Occipital lobe (tissue), 3 donors: ENCODE measurements at places on chromosomes 7 and 10. TPM values are rescaled to one million over a fixed set of nuclear protein-coding genes. Genes with fewer than 3 reads are reported as not detected.

- DNase-seq = no peak
These were observed 395.9 kb downstream of the SORCS3 start for GRCh38 chr10:105037022-105037421.

DNA sequence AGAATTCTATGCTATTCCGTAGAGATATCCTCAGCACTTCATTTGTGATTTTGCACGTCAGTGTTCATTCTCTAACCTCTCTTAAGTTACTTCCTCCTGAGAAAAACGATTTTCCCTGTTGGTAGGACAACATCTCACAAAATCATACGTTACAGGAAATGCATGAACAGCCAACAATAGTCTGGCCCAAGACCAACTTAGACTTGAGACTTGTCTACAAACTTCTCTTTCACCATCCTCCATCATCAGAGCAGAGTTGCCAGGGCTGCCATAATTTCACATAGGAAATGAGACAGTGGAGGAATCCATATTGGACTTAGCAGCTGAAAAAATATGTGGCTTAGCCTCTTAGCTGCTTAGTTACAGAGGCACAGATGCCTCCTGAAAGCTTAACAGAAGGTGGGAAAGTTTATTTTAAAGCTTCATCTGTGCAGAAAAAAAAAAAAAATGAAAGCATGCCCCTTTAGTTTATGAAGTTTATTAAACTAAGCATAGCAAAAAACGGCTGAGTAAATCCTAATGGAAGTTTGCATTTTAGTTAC lies 222.5 kb upstream of the CACNA2D1 start:
- no peak for DNase-seq

GRCh38 chr10:121428867-121429266 lies 169.4 kb downstream of the FGFR2 start:
- no peak for DNase-seq

- DNase-seq = no peak
These were observed 100.7 kb downstream of the OSBPL3 start for GRCh38 chr7:24879291-24879690.

DNA sequence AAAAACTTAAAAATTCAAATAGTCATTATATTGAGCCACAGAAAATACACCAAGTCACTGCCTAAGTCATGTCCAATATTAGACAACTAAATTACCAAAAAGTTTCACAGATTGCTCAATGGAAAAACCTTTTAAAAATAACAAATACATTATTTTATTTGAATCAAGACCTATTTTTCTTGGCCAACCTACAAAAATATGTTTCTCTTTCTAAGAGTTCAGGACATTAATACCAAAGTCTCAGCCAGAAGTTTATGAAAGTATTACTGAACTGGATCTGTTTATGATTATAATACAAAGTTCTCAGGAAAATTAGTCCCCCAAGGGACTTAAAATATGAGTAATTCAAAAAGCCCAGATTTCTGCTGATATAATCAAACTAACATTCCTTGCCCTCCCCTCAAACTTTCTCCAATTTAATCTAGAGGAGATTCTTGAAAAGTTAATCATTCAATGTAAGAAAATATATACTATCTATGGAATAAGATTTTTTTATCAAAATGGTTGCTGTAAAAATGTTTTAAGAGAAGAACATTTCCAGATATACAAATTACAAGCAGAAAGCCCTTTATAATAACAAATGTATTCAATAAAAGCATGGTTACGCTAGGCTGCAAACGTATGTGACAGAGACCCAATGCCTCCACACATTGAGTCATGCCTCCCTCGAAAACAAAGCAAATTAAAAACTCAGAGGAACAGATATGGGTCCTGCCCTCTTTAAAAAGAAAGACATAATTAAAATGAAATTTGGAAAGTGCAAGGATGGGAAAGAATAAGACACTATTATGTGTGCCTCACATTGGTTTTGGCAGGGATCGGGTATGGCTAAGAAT lies 381.6 kb downstream of the PARD3 start:
- DNase-seq = no peak

GRCh38 chr7:117008886-117009531 lies 55.7 kb downstream of the ST7 start:
- DNase-seq = no peak

- DNase-seq = no peak
These were observed 161.6 kb downstream of the ITGA8 start for GRCh38 chr10:15558136-15558535.

- DNase-seq = peak; percentile 40
These were observed 1.8 kb downstream of the FRAT2 start for GRCh38 chr10:97332591-97333350.

- no peak for DNase-seq
These were observed 40.9 kb upstream of the ZNF32 start for GRCh38 chr10:43689618-43689954.

DNA sequence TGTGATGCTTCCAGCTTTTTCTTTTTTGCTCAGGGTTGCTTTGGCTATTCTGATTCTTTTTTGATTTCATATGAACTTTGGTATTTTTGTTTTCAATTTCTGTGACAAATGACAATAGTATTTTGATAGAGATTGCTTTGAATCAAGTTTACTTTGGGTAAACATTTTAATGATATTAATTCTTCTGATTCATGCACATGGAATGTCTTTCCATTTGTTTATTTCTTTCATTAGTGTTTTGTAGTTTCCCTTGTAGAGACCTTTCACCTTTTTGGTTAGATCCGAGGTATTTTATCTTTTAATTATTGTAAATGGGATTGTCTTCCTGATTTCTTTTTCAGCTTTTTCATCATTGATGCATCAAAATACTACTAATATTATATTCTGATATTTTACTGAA lies 93.2 kb downstream of the LANCL2 start:
- no peak for DNase-seq

DNA sequence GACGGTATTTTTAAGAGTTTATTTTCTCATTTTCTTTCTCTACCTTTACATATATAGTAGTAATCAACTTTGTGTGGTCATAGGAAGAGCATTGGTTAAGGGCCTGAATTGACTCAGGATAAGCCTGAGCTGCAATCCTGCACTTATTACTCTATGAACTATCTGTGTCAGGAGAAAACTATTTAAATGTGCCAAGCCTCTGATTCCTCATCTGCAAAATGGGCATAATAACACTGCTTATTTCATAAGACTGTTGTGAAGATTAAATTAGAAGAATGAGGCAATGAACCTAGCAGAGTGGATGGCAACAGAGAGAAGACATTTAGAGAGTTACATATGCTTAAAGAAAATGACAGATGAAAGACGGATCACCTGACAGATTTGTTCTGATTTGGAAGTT lies 175.5 kb downstream of the RELN start:
- DNase-seq = no peak

GRCh38 chr10:111648046-111648445 lies 535.5 kb downstream of the GPAM start:
- DNase-seq = no peak

DNA sequence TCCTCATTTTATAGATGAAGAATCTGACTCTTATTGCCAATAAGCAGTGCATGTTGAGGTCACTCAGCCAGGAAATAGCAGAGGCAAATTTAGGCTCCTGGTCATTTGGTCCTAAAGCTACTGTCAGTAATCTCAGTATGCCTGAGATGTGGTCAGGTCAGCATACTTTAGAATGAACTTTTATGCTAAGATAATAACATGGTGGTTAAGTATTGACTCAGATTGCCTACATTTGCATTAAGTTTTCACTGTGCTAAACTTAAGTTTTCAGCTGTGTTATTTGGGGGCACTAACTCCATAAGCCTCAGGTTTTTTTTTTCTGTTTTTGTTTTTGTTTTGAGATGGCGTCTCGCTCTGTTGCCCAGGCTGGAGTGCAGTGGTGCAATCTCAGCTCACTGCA lies 35.9 kb upstream of the CCSER2 start:
- DNase-seq = no peak

GRCh38 chr7:70810558-70811139 lies 321.3 kb upstream of the GALNT17 start:
- no peak for DNase-seq

The ENKUR gene
- total RNA-seq = 5.0 TPM

The BHLHA15 gene
- total RNA-seq = 10.0 TPM

The ASAH2 gene
- total RNA-seq = 1.7 TPM

The CPA2 gene
- not detected for total RNA-seq

The GIMAP8 gene
- 2.8 TPM for total RNA-seq

The UCN3 gene
- total RNA-seq = not detected

The FZD8 gene
- 21.2 TPM for total RNA-seq

The PRKCQ gene
- total RNA-seq = 1.4 TPM

The TBL2 gene
- total RNA-seq = 22.5 TPM

The PIP gene
- total RNA-seq = not detected
